MCF 10A (cell line): ENCODE measurements at places on chromosomes 1 and 21. TPM values are rescaled to one million over a fixed set of nuclear protein-coding genes. Genes with fewer than 3 reads are reported as not detected.
A peak's percentile ranks its signal among the peaks of the same experiment; 100 is the strongest.

The PLA2G2F gene
- total RNA-seq, result not detected in 2 replicates

The S100A7 gene
- total RNA-seq, result not detected in 2 replicates

The IL20 gene
- not detected in 2 replicates for total RNA-seq

The PDZK1 gene
- total RNA-seq, result 0.20 and 0.61 TPM in 2 replicates

The FRRS1 gene
- 7.2 and 7.4 TPM in 2 replicates for total RNA-seq

The PTPRF gene
- 67.2 and 87.1 TPM in 2 replicates for total RNA-seq

The GPR25 gene
- 0.25 and 0.68 TPM in 2 replicates for total RNA-seq

The CALML6 gene
- 1.7 and 2.8 TPM in 2 replicates for total RNA-seq

The APCS gene
- total RNA-seq, result not detected in 2 replicates

The BARHL2 gene
- not detected in 2 replicates for total RNA-seq

The KRTAP12-2 gene
- not detected in 2 replicates for total RNA-seq

The WNT3A gene
- 0.10 TPM in 1 of 2 replicates, not detected in the other for total RNA-seq

The ZNF697 gene
- total RNA-seq, result 12.2 and 13.2 TPM in 2 replicates

- no peak for DNase-seq
These were observed 12.4 kb downstream of the RNF220 start for GRCh38 chr1:44417351-44418021.

DNA sequence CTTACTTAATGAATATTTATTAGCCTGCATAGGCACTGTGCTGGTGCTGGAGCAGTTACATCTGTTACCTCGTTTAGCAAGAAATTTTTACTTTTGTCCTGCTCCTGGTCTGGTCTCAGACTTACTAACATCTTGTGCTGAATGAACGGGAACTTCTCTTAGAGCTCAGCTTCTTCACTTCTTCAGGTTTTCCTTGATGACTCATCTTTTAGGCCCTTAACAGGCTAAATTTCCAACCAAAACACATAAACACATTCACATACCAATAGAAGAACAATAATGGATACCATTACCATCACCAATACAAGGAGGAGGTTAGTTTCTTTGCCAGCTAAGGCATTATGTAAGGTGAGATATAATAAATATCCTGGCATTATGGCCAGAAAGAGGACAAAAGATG, 68.9 kb downstream of the IFI44 start:
- DNase-seq, result no peak

DNA sequence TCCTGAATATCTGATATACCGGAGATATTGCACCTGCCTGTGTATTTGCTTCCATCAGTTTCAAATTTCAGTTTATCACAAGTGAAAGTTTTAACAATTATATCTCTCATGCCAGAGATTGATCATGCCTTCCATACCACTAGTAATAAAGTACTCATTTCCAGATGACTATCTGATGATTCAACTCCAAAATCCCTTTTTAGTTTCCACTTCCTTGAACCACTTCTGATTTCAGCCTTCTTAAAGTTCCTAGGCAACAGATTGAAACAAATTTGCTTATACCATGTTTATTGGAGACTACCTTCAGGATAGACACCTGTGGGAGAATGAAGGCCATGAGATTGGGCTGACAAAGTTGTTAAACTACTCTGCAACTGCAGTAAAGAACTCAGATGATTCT, 21.5 kb upstream of the COL11A1 start:
- DNase-seq, result no peak

GRCh38 chr21:44751799-44752636, 40.6 kb upstream of the TSPEAR start:
- DNase-seq, result no peak

DNA sequence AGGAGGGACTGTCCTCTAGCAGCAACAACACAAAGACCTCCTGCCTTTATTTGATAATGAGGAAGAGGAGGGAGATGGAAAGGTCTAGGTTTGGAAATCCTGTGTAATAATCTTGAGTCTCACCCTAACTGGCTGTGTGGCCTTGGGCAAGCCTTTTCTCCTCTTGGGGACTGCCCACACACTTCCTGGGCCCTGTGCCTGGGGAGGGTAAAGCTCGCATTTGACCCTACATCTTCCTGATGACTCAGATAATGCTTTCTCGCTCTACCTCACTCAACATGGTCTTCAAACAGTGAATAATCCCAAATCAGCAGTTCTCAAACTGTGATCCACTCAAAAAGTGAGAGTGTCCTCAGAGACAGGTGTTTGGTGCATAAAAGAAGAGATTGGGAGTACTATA, 81.2 kb downstream of the VWA5B1 start:
- no peak for DNase-seq

GRCh38 chr1:108043707-108044106, 78.7 kb upstream of the VAV3 start:
- no peak for DNase-seq

DNA sequence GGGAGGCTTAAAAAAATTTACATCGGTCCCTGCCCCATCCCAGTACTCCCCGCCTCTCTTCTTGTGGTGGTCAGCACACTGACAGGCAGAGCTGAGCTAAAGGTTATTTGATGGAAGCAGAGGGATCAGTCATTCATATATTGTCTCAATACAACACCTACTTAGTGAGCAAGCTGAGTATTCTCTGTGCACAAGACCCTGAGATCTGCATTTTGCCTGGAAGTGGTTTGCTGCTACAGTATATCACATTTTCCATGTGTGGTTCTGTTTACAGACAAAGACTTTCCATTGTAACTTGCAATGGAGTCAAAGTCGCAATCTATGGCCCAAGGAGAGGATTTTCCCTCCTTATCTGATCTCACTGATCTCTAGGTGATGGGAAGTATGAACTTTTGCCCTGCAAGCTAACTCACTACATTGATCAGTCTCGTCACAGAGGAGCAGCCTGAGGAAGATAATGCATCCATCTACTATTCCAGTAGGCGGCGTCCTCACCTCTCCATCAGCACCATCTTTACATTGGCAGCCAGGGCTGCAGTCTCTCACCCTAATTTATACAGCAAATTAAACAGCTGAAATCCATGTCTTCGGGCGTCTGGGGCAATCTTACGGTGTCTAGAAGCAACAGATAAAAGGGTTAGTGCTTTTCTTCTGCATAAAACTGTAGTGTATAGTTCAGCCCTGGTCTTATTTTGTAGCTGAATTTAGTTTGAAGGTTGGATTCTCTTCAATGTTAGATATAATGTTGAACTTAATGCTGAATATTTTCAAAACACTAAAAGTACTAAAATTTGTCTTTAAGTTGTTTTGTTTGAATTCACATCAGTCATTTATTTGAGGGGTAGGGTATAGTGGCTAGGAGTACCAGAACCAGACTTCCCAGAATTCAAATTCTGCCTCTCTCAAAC, 3.2 kb upstream of the TRAF5 start:
- peak; percentile 88 for DNase-seq

- DNase-seq, result no peak
These were observed 1.2 kb downstream of the SPATA46 start for GRCh38 chr1:162375463-162375862.

DNA sequence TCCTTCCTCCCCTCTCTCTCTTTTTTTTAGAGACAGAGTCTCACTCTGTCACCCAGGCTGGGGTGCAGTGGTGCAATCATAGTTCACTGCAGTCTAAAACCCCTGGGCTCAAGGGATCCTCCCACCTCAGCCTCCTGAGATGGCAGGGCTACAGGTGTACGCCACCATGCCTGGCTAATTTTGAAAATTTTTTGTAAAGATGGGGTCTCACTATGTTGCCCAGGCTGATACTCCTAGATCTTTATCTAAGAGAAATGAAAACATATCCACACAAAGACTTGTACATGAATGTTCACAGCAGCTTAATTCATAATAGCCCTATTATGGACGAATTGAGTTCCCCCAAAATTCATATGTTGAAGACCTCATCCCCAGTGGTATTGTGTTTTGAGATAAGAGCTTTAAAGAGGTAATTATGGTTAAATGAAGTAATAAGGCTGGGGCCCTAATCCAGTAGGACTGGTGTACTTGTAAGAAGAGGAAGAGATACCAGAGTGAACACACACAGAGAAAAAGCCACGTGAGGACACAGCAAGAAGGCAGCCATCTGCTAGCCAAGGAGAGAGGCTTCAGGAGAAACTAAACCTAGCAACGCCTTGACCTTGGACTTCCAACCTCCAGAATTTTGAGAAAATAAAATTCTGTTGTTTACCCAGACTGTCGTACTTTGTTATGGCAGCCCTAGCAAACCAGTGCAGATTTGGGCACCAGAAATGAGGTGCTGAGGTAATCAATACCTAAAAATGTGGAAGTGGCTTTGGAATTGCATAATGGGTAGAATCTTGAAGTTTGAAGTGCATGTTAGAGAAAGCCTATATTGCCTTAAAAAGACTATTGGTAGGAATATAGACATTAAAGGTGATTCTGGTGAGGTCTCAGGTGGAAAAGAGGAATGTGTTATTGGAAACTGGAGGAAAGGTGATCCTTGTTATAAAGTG, 13.2 kb downstream of the IFNLR1 start:
- no peak for DNase-seq

DNA sequence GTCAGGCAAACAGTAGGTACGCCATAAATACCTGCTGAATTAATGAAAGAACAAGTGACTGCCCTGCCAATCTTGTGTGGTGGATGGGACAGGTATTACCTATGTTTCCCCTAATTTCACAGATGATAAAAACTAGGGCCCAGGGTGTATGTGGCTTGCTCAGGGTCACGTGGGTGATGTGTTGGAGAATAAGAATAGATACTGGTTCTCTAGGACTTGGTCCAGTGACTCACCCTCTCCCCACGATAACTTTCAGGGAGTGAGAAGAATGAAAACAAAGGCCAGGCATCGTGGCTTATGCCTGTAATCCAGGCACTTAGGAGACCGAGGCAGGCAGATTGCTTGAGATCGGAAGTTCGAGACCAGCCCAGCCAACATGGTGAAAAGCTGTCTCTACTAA, 26.7 kb downstream of the SLC26A9 start:
- peak; percentile 44 for DNase-seq

DNA sequence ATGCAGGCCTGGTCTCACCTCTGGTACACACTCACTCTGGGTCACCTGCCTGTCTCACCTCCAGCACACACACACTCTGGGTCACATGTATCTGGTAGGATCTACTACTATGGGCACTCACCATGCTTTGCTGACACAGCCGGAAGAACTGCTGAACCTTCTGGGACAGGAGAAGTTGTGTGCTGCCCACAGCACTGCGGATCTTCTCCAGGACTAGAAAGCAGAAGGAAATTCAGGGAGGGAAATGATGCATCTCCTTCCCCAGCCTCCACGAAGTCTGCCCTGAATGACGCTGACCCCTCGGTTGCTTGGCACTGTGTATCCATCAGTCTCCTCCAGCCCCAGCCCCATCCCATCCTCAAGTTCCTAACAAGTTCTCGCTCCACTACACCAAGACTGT, 7.9 kb upstream of the SMIM12 start:
- no peak for DNase-seq

- no peak for DNase-seq
These were observed 10.1 kb downstream of the KDM1A start for GRCh38 chr1:23029337-23029736.

DNA sequence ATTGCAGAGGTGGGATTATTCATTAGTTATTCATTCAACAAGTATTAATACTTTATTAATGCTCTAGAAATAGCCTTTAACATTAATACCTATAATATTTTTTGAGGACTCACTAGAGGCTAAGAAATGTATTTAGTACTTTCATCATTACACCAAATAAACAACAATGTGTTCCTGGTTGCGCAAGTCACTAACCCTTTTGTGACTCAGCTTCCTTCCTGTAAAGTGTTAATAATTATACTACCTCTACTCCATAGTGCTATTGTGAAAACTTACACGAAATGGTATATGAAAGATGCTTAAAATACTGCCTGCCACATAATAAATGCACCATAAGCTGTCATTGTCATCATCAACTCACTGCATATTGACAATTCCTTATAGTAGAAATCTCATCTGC, 431.0 kb downstream of the DPYD start:
- peak; percentile 87 for DNase-seq

DNA sequence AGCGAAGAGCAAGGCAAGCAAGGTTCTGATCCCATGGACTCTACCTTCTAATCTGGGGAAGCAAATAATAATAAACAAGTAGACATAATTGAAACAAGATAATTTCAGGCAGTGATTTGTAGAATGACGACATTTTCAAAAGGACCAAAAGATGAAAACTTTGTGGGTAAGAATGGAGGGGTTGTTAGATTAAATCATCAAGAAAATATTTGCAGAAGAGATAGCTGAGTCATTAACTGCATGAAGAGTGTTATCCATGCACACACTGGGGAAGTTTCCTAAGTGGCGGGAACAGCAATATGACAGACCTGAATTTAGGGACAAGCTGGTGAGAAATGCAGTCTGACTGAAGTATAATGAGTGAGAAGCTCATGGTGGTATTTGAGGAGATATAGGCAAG, 583.1 kb upstream of the RGS18 start:
- DNase-seq, result no peak

- no peak for DNase-seq
These were observed 23.4 kb downstream of the COA7 start for GRCh38 chr1:52674497-52675384.

DNA sequence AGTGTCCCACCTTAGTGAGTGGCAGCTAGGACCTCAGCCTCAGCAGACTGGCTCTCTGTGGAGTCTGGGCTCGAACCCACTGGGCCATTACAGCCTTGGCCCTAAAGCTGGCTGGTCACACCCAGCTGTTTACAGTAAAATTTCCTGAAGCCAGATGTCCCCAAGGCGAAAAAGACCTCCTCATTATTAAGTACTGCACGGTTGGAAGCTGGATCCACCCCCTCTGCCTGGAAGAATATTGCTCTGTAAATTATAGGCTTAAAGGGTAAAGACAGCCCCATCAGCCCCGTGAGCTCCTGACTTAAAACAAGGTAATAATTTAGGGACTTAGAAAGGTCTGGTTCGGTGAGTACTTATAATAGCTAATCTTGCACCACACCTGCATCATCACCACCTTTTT, 30.3 kb upstream of the TMEM51 start:
- DNase-seq, result no peak

DNA sequence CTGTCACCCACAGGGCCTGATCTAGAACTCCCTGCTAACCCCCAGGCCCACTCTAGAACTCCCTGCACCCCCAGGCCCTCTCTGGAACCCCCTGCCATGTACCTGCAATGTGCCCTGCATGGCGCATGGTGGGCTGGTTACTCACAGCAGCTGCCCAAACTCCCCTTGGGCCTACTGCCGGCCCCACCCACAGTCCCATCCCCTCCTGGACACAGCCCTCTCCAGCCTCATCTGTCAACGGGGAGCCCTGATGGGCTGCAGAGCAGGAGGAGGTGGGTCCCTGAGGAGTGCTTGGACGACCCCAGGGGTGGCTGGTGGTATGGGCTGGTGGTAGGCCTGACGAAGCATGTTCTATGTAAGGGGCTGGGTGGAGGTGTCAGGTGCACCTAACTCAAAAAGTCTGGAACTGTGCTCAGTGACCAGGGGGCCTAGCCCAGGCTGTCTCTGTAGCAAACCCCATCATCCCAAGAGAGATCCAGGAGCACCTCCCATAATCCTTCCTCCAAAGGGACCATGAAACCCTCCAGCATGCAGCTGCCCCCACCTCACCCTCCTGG, 19.0 kb upstream of the PRSS38 start:
- no peak for DNase-seq

- no peak for DNase-seq
These were observed 131.2 kb downstream of the PIK3R3 start for GRCh38 chr1:46001081-46001785.

- no peak for DNase-seq
These were observed 219.4 kb downstream of the DUSP10 start for GRCh38 chr1:221522529-221522940.

GRCh38 chr1:45499415-45499769, 481 bp downstream of the CCDC163 start:
- DNase-seq, result no peak
